Mesothelial cell of epicardium (in vitro differentiated cells): ENCODE measurements at places on chromosomes 2 and 18.

DNA sequence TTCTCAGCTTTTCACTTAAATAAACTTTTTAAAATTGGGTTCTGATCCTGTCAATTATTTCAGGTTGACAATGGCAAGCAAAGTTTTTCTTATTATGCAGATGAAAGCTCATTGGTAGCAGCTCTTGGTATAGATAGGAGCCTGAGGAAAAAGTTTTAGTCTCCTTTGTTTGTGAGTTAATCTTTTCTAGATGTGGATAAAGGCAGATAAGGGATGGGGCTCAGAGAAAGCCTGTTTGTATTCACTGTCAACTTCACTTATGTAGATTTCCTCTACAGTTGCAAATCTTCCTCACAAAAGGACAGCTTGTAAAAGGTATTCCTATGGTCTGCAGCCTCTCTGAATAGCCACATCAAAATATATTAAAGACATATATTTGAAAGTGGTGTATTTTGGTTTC lies 224.5 kb upstream of the SPOPL start:
- no peak for DNase-seq
- H3K27ac ChIP-seq, result no peak overlapping the region
- H3K36me3 ChIP-seq, result no peaks in the 10 kb centered on the region
- H3K4me1 ChIP-seq, result peaks cover 39% of the 10 kb centered on the region

- H3K27ac ChIP-seq, result no peak overlapping the region
- peaks cover 26% of the 10 kb centered on the region for H3K27me3 ChIP-seq
- H3K4me3 ChIP-seq, result no peak overlapping the region
Observed at GRCh38 chr2:230849633-230850357, 14.9 kb upstream of the ITM2C start.

GRCh38 chr2:5057891-5058351 lies 634.3 kb upstream of the SOX11 start:
- H3K27me3 ChIP-seq, result no peaks in the 10 kb centered on the region
- H3K27ac ChIP-seq, result no peak overlapping the region
- no peak for DNase-seq
- no peaks in the 10 kb centered on the region for H3K36me3 ChIP-seq
- no peak overlapping the region for H3K4me3 ChIP-seq

DNA sequence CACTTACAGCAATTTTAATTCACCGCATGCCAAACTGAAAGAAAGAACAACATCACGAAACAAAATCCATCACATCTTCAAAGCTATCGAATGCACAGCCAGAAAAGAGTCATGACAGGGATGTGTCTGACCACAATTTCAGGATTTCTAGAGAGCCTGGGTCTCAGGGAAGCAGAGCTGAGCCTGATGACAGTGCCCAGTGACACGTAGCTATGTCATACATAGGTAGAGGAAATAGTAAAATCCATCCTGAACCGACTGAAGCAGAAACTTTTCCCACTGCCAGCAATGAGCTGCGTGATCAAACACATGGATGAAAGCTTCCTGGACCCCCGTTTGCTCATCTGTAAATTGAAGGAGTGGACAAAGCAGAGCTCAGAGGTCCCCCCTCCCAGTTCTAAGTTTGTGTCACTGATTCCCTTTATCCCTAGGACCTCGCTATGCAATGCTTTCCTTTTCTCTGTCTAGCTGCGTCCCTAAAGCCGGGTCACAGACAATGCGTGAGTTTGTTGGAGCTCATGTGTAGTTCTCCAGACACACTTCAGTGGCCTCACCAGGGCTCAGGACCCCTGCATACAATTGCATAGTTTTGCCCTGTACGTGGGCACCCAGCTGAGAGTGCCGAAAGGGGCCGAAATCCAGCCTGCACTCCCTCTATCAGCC lies 37.6 kb downstream of the CCBE1 start:
- no peaks in the 10 kb centered on the region for H3K36me3 ChIP-seq
- no peak overlapping the region for H3K4me3 ChIP-seq
- peaks cover 28% of the 10 kb centered on the region for H3K4me1 ChIP-seq
- H3K27me3 ChIP-seq, result peaks cover 25% of the 10 kb centered on the region
- no peak for DNase-seq

DNA sequence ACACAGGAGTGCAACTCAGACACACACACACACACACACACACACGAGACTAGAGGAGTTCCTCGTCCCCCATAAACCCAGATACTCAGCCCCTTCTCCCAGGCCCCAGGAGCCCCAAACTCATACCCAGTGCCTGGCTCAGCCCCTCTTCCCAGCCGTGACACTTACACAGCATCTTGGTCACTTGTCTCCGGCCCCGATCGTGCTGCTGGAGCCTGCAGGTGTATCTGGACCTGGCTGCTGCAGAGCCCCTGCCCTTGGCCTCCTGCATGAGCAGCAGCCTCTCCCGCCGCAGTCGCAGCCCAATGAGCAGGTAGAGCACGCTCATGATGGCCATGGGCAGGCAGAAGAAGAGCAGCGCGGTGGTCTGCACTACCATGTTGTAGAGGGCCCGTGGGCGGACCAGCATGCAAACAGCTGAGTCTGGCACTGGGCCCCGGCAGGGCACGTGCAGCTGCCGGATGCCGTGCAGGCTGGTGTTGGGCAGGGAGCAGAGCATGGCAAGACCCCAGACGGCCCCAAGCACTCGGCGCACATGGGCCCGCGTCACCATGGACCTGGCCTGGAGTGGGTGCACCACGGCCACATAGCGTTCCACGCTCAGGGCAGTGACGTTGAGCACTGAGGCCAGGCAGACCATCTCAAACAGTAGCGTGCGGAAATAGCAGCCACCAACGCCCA lies 2.1 kb downstream of the NMUR1 start:
- peaks cover 2% of the 10 kb centered on the region for H3K4me1 ChIP-seq
- H3K4me3 ChIP-seq, result no peak overlapping the region
- no peaks in the 10 kb centered on the region for H3K36me3 ChIP-seq
- H3K27ac ChIP-seq, result no peak overlapping the region
- peaks cover 33% of the 10 kb centered on the region for H3K27me3 ChIP-seq
- no peak for DNase-seq

GRCh38 chr2:181462033-181462432 lies 4.8 kb downstream of the ITGA4 start:
- H3K4me3 ChIP-seq, result no peak overlapping the region
- H3K27me3 ChIP-seq, result peaks cover 70% of the 10 kb centered on the region
- peaks cover 1% of the 10 kb centered on the region for H3K4me1 ChIP-seq
- H3K36me3 ChIP-seq, result no peaks in the 10 kb centered on the region
- no peak for DNase-seq

DNA sequence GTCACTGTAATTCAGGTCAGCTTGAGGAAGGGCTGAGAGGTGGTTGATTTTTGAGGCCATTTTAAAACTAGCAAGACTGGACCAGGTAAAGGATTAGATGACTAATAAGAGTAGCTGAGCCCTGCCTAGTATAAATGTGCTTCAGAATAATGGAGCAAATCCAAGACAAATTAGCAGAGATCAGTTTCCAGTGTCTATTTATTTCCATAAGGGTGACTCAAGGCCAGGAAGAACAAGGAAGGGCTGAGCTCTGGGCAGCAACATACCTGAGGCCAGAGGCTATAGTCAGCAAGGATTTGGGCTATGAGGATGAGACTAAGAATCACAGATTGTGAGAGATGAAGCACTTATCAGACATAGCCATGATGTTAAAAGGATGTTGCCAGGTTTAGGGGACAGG lies 339.0 kb upstream of the LRRTM1 start:
- H3K4me1 ChIP-seq, result no peaks in the 10 kb centered on the region
- no peak for DNase-seq
- peaks cover 11% of the 10 kb centered on the region for H3K27me3 ChIP-seq
- H3K4me3 ChIP-seq, result no peak overlapping the region

DNA sequence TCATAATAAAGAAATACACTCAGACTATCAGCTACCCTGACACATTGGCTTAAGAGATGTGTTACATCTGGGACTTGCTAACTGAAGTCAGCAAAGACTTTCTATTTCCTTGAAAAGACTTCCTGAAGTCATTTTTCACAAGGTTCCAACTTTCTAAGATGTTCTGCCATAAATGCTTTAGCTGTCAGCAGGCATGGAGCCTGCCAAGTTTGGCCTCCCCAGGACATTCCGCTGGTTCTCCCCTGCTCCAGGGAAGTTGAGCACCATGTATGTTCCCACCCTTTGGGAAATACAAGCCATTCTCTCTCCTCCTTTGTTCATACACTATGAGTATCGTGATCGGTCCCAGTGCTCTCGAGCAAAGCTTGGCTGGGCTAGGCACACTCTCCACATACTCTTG lies 202.7 kb upstream of the CCDC68 start:
- H3K27ac ChIP-seq, result no peak overlapping the region
- no peaks in the 10 kb centered on the region for H3K36me3 ChIP-seq
- no peak overlapping the region for H3K4me3 ChIP-seq
- no peak for DNase-seq
- H3K27me3 ChIP-seq, result no peaks in the 10 kb centered on the region

DNA sequence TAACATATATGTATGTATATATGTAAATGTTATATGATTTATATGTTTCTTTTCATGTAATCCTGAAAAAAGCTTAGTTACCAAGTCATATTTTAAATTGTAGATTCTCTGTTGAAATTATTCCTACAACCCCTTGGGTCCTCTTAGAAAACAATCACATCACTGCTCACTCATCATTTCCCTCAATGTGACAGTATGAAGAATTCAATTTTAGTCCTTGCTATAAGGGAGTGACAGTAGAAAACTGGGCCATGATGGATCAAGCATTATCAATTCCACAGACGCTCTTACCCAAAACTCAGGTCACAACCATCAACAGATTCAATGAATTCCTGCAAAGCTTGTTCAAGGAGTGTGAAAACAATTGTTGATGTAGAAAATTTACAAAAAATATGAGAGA lies 1389.5 kb upstream of the ACVR2A start:
- H3K27ac ChIP-seq, result no peak overlapping the region
- peaks cover 8% of the 10 kb centered on the region for H3K36me3 ChIP-seq
- no peak for DNase-seq
- H3K4me3 ChIP-seq, result no peak overlapping the region
